ENCODE measurements at places on chromosomes 4 and X. TPM values are rescaled to one million over a fixed set of nuclear protein-coding genes. Genes with fewer than 3 reads are reported as not detected.

Gene MAP7D2
- total RNA-seq: not detected

DNA sequence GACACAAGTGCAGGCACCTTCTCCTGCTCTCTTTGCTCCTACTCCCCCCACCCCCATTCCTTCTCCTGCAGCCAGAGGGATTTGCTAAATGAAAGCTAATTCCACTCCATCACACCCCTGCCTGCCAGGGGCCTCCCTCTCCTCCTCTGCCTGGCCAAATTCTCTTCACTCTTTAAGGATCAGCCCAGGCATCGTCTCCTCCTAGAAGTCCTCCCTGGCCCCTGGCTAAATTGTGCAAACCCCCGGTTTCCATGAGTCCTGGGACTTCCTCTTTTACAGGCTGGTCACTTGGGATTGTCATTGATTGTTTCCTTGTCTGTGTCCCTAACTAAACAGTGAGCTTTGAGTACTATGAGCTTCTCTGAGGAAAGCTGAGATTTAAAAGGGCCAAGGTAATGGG lies 8.7 kb upstream of the ABLIM2 start:
- DNase-seq: no peak

DNA sequence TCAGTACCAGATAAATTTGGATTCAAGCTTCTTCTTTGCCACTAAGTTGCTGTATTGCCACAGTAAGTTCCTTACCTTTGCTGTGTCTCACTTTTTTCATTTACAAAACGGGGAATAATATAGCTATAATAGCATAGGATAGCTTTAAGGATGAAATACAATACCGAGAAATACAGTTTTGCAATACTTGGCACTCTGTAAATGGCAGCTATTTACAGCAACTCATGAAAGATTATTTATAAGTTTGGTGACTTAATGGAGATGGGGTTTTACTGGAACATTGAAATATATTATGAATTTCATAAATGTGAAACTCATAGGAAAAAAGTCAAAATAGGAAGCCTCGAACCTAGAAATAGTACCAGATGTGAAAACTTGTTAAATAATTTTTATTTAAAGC lies 27.6 kb downstream of the ANXA10 start:
- DNase-seq: no peak

- no peak for DNase-seq
These were observed 79.2 kb upstream of the DKK2 start for GRCh38 chr4:107115185-107115847.

- DNase-seq: no peak
These were observed 277.1 kb upstream of the DIAPH2 start for GRCh38 chrX:96407501-96407900.

All from B cell (primary cell).